ENCODE measurements at places on chromosomes 6 and 20.

DNA sequence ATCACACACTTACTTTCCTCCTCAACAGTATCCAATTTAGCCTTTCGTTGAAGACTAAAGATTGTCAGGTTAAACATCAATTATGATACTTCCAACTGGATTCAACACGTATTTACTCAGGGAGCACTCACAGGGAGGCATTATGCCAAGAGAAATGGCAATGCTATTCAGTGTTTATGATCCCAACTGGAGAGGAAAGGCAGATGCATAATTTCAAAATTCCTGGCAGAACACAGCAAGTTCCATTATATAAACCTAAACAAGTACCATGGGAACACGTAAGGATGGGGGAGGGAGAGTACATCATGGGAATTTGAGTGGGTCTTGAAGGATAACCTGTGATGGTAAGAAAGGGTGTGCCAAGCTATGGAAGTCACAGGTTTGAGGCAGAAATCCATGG, 112.7 kb downstream of the ISM1 start:
- DNase-seq = no peak

DNA sequence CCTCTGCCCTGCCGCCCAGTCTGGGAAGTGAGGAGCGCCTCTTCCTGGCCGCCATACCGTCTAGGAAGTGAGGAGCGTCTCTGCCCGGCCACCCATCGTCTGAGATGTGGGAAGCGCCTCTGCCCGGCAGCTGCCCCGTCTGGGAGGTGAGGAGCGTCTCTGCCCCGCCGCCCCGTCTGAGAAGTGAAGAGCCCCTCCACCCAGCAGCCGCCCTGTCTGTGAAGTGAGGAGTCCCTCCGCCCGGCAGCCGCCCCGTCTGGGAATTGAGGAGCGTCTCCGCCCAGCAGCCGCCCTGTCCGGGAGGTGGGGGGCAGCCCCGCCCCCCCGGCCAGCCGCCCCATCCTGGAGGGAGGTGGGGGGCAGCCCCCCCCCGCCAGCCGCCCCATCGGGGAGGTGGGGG, 27.8 kb downstream of the SNHG17 start:
- DNase-seq = no peak

- no peak for DNase-seq
Observed at GRCh38 chr6:48111575-48111974, 578 bp upstream of the PTCHD4 start.

GRCh38 chr6:45899683-45899946, 116.0 kb downstream of the CLIC5 start:
- no peak for DNase-seq

DNA sequence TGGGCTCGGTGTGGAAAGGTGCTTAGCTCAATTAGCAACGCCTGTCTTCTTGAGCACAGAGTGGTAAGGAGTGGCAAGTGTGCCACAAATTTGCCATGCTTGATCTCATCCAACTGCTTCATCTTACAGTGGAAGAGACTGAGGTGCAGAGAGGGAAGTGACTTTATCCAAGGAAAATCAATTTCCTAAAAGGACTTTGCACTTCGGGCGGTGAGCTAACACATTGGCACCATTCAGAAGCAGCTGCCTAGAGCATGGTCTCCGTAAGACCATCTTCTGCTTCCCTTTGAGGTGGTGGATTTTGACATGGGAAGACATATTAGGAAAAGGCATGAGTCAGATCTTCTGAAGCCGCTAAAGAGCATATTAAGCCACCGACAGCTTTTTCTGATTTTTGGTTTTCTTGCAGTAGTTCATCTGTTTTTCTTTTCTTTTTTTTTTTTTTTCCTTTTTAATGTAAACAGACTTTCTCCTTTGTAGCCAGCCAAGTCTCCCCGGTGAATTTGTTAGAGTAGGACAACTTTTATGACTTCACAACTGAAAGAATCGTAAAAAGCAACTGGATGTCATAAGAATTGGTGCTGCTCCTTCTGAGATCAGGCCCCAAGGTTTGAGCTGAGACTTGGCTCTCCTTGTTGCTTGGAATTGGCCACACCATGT, 273.2 kb downstream of the CDC5L start:
- DNase-seq = peak; percentile 86

DNA sequence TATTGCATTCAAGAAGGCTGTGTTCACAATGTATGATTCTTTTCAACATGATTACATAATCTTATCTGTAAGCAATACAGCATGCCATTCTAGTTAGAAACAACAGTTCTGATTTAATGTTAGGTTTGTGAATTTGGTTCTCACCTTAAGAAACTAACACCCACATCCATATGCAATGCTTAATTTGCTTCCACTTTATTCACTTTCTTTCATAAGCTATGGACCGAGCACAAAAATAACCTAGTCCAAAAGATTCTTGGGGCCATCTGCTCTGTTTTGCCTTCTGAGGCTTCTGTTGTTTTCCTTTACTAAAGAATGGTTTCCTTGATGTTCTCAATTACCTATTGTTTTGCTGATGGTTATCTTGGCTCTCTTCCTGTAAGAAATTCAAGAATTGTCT, 258.2 kb downstream of the EYS start:
- no peak for DNase-seq

DNA sequence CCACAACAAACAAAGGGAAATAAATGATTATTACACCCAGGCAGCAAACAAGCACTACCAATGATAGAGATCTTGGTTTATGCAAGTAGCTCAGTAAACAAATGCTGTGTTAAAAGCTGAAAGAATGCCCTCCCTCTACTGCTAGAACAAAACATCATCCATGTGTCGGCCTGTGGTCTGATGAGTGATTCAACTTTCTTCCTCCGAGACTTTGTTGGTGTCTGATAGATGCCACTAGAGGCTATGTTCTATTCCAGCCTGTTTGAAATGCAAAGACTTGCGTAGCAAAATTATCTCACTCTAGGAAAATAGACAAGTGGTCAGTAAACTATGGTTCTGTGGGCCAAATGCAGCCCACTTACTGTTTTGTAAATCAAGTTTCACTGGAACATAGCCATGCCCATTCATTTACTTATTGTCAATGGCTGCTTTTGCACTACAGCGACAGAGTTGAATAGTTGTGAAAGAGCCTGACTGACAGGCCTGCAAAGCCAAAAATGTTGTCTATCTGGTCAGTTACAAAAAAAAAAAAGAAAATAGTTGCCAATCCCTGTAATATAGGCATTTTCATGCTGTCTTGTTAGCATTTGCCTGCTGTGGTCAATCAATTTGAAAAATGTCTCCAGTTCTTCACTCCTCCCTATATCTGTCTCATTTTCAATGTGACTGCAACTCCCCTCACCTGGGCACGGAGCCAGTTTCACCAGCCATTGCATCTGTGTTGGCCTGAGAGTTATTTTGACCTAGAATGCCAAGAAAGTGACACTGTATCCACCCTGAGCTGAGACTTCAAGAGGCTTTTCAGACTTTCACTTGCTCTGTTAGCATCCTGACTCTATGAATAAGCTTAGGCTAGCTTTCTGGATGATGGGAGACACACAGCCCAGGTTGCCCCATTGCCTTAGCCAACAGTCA, 544.6 kb upstream of the BTBD3 start:
- DNase-seq = no peak

DNA sequence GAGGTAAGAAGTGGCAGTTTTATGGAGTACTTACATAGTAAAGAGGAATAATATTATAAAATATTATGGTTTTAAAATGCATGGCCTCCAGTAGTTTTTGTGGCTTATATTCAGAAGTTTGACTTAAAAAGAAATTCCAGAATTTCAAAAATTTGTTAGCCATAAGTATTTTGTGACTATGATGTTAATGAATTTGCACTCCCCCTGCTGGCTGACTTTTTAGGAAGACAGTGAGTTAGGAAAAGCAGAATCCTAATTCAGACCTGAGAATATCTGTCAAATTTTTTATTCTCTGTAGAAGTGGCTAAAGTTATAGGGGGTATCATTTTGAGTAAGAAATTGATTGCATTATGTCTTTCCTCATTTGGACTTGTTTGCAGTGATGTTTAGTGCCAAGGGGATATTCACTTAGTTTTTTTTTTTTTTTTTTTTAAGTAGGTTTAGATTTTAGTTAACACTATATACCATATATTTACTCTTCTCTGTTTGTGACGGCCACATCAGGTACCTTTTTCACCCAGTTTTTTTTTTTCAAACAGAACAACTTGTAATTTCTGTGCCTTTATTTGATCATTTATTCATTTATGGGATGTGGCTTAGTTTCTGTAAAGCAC, 40.8 kb downstream of the ZFAND3 start:
- no peak for DNase-seq

DNA sequence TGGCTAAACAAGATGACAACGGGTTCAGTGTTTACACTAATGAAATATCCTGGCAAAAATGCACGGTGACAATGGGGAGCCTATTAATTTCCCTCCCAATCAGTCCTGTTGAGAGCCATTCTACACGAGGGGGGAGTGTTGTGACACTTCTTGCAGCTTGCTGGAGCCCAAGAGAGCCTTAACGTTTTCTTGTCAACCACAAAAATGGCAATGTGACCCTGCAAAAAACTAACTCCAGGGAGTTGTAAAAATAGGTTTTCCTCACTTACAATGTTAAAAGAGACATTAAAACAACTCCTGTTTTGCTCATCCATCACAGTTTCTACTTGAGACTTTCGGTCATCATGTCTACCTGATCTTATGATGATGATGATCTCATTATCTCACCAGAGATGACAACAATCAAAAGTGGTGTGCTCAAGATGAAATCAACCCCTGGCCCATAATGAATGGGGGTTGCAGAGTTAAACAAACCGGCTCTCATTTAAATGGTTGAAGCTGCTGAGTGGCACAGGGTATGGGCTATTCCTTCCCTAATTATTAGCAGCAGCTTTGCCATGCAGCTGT, 57.9 kb downstream of the GJA10 start:
- DNase-seq = no peak

DNA sequence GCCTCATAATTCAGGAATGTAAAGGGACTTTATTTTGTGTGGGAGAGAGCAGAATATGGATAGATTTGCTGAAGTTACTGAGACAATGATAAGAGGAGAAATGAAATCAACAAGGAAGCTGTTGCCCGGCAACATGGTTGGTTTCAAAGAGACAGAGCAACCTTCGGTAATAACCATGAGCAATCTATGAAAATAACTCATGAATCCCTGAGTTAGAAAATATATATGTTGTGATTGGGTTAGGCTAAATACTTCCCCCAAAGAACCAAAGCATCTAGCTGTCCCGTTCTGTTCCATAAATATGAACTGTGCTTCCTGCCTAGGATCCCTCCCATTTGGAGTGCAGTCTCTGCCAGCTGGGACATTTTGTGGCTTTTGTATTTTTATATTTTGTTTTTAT, 23.1 kb downstream of the SERPINB1 start:
- no peak for DNase-seq

DNA sequence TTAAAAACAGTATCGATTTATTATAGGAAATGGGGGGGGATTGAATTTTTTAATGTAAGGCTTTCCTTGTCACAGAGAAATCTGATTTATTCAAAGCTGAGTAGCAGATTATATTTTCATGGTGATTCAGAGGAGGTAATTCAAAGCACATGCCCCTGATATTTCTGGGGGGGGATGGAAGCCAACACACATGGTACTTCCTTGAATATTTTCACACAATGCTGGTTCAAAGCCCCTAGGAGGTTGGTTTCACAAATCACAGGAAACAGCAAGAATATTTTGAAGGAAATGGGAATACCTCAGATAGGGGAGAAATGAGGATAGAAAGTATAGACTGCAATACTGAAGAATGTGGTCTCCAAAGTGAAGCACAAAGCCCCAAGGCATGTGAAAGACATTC, 98.8 kb downstream of the RTN4IP1 start:
- DNase-seq = peak; percentile 91

GRCh38 chr20:40778894-40779496, 90.0 kb upstream of the MAFB start:
- DNase-seq = no peak

GRCh38 chr20:3890398-3890751, 1.2 kb downstream of the PANK2 start:
- peak; percentile 20 for DNase-seq

DNA sequence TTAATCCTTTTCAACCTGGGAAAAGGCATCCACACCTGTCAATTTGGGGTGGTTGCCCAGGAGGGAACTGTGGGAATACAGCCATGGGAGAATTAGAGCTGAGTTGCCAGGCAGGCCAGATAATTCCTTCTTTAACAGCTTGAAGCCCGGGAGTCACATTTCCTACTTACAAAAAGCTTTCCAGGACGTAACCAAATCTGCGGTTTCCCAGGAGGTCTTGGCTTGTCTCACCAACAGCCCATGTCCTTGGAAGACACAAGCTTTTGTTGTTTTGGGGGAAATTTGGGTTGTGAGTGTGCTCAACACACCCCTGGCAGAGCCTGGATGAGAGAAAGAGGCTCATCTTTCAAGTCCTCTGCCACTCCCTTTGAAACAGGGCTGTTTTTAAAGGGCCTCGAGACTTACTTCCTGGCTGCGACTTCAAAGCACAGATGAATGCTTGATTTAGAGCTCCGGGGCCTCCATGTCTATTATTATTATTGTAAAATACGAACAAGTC, 465.9 kb upstream of the BTBD3 start:
- no peak for DNase-seq

- no peak for DNase-seq
Observed at GRCh38 chr6:29943053-29943966, 978 bp downstream of the HLA-A start.

DNA sequence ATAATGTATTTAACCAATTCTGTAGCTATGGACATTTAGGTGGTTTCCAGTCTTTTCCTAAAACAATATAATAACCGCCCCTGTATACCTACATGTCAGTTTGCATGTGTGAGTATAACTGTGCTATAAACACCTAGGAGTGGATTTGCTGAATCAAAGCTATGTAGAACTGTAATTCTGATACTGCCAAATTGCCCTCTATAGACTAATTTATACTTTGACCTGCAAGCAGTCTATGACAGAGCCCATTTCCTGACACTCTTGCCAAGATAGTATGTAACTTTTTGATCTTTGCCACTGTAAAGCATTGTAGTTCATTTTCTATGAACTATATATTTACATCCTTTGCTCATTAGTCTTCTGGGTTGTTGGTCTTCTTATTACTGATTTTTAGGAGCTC, 19.5 kb downstream of the FERMT1 start:
- no peak for DNase-seq

- no peak for DNase-seq
Observed at GRCh38 chr20:43981540-43981939, 66.9 kb downstream of the TOX2 start.

- DNase-seq = no peak
Observed at GRCh38 chr20:41501376-41501775, 116.8 kb downstream of the CHD6 start.

DNA sequence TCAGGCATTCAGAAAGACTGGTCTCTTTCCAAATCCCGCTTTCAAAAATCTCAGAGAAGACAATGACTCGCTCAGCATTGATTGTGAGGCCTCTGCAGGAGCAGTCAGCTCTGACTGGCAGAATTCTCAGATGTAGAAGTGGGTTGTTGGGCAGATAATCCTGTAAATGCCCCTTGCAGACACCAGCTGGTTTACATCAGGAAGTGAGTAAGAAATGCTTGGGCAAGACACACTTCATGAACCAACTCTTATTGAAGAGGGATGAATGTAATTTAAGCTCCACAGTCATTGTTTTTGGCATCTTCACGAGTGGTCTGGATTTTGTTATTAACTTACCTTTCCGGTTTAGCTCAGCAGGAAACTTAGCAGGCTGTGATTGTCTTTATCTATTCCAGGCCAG, 166.6 kb downstream of the PLCB4 start:
- DNase-seq = no peak
